ENCODE measurements at places on chromosomes 1 and 21.

DNA sequence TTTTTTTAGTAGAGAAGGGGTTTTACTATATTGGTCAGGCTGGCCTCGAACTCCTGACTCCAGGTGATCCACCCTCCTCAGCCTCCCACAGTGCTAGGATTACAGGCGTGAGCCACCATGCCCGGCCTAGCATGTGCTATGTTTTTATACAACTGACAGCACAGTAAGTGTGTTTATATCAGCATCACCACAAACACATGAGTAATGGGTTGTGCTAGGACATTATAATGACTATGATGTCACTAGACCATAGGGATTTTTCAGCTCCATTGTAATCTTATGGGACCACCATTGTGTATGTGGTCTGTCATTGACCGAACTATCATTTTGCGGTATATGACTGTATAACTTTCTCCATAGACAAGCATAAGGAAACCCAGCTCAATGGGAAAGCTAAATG is 6.3 kb downstream of the LEFTY2 start:
- no peak for DNase-seq

- no peak for DNase-seq
Observed at GRCh38 chr1:58011978-58012377, 534.5 kb downstream of the OMA1 start.

- DNase-seq: no peak
Observed at GRCh38 chr1:79693441-79694114, 687.0 kb upstream of the ADGRL4 start.

GRCh38 chr1:160226623-160227022 is 21.4 kb downstream of the PEA15 start:
- no peak for DNase-seq

- no peak for DNase-seq
Observed at GRCh38 chr1:53559391-53559815, 100.2 kb downstream of the DMRTB1 start.

DNA sequence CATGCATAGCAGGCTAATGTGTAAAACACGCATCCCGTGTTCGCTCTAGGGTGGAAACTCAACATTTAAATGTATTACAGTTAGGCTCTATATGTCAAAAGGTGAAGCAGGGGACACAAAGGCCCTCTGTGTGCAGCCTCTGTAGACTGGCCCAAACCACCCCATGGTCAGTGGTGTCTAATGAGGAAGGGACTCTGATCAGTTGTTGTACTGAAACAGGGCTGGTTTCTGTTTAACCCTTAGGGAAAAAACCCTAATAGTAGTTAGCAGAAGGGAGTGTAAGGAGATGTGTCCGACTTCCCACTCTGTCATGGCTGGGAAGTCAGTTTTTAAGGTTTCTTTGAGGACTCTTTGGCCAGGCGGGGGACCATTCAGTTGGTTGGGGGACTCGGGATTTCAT is 21.5 kb upstream of the CD2 start:
- no peak for DNase-seq

GRCh38 chr1:221867003-221867402 is 125.1 kb upstream of the DUSP10 start:
- DNase-seq: no peak

DNA sequence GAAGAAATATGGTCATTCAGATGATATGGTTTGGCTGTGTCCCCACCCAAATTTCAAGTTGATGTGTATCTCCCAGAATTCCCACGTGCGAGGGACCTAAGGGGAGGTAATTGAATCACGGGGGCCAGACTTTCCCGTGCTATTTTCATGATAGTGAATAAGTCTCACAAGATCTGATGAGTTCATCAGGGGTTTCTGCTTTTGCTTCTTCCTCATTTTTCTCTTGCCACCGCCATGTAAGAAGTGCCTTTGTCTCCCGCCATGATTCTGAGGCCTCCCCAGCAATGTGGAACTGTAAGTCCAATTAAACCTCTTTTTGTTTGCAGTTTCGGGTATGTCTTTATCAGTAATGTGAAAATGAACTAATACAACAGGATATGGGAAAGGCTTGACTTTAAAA is 1.4 kb upstream of the DPM3 start:
- peak; percentile 77 for DNase-seq

DNA sequence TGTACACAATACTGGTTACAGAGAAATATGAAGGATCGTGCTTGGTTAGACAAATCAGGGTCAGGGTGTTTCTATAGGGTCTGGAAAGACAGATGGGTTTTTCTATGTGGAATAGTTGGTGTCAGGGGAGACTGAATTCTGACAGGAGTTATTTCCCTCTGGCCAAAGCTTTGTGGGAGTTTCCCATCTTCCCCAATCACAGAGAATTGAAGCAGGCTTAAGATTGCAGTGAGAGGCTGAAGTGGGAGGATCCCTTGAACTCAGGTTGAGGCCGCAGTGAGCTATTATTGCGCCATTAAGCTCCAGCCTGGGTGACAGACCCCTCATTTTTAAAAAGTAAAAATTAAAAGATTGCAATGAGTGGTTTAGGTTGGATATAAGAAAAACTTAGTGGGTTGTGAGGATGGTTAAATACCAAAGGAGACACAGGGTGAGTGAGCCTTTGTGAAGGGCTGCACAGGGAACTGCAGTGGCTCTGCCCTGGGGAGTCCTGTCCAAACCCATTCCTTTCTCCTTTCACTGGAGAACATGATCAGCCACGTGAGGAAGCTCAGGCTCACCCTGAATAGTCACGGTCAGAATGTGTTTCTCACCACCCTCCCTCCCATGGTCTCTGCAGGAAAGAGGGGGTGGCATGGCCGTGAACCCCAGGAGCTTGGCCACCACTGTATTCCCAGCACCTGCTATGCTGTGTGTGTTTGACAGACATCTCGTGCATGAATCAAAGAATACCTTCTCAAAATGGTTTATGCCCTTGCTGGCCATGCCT is 101.2 kb downstream of the INTS7 start:
- DNase-seq: no peak

- no peak for DNase-seq
Observed at GRCh38 chr1:9311029-9311428, 18.3 kb downstream of the SPSB1 start.

DNA sequence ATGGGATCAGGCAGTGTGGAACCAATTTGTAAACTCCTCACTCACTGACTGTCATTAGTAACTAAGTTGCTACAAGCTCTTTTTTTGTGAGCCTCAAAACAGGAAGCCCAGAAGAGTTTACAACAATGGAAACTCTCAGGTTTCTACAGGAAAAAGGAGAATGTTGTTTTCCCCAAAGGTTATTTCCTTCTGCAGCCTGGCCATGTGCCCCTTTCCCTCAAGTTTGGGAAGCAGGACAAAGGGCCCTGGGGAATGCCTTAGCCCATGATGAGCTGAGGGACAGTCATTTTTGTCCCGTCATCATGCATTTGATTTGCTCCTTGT is 395.9 kb downstream of the KIF26B start:
- no peak for DNase-seq

- DNase-seq: no peak
Observed at GRCh38 chr1:78029793-78030192, 16.0 kb upstream of the GIPC2 start.

- no peak for DNase-seq
Observed at GRCh38 chr1:154856544-154856943, 13.5 kb downstream of the KCNN3 start.

- DNase-seq: no peak
Observed at GRCh38 chr1:73803380-73803779, 394.6 kb downstream of the LRRIQ3 start.

DNA sequence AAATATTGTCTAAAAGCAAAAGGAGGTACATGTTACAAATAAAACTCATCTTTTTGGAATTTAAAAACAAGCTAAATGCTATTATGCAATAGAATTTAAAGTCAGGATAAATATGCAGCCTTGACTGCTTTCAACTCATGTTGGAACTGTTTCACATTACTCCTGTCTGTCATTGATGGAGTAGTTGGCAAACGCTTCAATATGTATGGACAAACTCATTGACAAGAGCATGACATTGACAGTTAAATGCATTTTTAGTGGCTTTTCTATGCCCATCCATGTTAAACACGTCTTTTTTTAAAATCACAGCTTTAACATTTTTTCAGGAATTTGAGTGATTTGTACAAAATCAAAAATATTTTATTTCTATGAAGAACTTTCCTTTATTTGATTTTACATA is 1560.5 kb downstream of the KCNT2 start:
- DNase-seq: no peak

DNA sequence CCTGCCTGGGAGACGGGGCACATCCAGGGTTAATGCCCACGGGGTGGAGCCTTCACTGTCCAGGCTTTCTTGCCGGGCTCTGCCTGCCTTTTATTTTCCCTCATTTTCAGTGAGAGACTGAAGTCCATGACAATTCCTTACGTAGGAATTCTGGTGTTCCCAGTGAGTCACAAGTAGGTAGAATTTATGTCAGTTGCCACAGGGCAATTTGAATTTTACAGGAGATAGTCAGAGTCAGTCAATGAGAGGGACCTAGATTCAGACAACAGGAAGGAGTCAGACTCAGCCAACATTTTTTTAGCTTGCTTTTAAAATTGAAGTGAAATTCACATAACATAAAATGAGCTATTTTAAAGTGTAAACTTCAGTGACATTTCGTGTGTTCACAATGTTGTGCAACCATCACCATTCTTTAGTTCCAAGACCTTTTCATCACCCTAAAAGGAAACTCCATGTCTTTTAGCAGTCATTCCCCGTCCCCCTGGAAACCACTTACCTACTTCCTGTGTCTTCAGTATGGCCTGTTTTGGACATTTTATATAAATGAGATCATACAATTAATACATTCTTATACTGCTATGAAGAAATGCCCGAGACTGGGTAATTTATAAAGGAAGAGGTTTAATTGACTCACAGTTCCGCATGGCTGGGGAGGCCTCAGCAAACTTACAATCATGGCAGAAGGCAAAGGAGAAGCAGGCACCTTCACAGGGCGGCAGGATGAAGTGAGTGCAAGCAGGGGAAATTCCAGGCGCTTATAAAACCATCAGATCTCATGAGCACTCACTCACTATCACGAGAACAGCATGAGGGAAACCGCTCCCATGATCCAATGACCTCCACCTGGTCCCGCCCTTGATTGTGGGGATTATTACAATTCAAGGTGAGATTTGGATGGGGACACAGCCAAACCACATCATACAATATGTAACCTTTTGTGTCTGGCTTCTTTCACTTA is 14.6 kb downstream of the AJAP1 start:
- no peak for DNase-seq

- DNase-seq: no peak
Observed at GRCh38 chr1:31348449-31348848, 24.4 kb downstream of the FABP3 start.

DNA sequence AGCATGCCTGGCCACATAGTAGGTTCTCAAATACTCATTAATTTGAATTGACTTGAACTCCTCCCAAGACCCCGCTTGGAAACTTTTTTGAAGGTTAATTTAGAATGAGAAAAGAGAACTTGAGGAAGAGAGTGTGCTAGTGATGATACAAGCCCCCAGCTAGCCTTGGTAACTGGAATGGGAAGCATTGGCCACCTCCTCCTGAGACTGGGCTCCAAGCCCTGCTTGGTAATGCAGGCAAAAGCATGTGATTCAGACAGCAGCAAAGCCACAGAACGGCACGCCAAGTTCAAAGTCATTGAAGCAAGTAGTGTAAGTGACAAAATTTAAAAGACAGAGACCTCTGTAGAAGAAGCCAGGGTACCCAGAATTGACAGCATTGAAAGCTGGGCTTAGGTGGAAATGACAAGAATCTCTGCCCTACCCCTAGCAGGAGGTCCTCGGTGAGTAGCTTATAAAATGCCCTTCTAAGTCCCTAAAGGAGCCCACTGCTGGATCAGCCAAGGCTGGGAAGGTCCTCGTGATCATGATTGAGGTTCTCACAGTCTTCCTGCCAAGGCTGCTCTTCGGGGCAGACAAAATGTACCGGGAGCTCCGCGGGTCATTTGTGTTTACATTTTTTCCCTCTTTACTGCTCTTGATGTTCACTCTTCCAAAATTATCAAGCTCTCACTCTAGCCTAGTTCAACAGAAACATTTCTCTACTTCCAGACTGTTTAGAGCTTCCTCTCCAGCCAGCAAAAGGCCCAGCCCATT is 99.4 kb downstream of the TSEN15 start:
- peak; percentile 13 for DNase-seq

GRCh38 chr1:201584471-201585092 is 45.7 kb downstream of the NAV1 start:
- peak; percentile 50 for DNase-seq

All from inflammatory macrophage (primary cell).